ENCODE measurements at places on chromosomes 3 and 15.

DNA sequence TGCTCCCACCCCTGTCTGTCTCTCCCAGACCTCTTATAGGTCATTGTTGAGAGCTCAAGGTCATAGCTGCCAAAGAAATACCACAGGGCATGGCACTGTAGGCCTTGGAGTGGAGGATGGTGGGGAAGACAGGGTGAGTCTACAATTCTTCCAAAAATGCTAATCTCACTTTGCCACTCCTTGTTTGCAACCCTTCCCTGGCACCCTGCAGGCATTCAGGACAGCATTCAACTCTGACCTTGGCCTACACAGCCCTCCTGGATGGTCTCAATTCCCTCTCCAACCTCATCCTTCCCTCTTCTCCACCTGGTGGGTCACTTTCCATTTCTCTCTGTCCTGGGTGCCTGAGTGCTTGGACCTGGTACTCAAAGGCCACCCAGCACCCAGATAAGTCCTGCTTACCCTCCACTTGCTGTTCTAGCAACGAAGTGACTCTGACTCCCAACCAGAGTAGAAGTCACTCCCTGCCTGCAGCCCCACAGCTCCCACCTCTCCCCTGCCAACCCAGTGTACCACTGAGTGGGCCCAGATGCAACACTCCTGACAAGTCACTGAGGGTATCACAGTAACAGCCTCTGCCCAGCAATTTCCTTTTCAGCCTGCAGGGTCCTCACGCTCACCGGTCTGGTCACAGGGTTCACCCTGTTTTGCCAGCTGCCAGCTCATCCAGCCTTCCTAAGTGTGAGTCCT is 36.6 kb downstream of the AMOTL2 start:
- no peak for DNase-seq

GRCh38 chr3:150216041-150216811 is 191.9 kb upstream of the TSC22D2 start:
- DNase-seq, result no peak

GRCh38 chr3:102102394-102102793 is 253.1 kb downstream of the NFKBIZ start:
- DNase-seq, result no peak

DNA sequence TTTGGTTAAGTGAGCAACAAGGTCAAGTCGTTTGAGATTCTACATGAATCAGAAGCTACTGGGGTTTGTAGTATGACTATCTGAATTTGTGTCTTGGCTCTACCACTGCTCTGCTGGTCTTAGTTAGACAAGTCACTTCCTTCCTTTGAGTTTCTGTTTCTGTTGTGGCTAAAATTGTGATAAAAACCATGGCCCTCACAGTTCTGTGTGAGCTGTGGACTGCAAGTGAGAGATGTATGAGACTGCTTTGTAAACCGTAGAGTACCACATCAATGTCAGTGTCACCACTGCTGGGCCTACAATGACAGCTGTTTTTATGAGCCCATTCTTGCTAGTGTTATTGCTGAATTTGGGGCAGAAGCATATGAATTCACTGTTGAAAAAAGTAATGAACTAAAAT is 32.7 kb downstream of the RARB start:
- peak; percentile 19 for DNase-seq

DNA sequence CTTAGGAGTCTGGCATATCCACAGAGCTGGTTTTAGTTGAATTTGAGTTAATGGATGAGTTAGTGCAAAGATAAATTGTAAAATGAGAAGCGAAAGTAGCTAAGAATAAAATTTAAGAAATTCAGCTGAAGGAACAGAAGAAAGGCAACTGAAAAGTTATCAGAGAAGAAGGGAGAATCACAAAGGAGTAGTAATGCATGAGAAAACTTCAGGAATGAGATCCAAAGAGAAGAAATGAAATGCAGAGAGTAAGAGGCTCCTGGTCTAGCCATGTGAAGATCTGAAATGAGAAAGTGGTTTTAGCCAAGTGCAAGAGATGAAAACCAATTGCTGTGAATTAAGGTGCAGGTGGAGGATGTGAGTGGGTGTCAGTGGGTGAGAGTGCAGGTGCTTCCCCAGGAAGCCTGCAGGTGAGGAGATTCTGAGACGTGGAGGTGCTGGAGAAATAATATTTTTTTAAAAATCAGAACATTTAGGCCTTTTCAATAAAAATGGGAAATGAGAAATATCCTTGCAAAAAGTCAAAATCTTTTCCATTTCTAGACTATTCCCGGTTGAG is 18.5 kb downstream of the KBTBD8 start:
- no peak for DNase-seq

GRCh38 chr3:21515417-21515816 is 235.6 kb downstream of the ZNF385D start:
- DNase-seq, result no peak

GRCh38 chr3:105593315-105593714 is 226.6 kb downstream of the ALCAM start:
- DNase-seq, result no peak

DNA sequence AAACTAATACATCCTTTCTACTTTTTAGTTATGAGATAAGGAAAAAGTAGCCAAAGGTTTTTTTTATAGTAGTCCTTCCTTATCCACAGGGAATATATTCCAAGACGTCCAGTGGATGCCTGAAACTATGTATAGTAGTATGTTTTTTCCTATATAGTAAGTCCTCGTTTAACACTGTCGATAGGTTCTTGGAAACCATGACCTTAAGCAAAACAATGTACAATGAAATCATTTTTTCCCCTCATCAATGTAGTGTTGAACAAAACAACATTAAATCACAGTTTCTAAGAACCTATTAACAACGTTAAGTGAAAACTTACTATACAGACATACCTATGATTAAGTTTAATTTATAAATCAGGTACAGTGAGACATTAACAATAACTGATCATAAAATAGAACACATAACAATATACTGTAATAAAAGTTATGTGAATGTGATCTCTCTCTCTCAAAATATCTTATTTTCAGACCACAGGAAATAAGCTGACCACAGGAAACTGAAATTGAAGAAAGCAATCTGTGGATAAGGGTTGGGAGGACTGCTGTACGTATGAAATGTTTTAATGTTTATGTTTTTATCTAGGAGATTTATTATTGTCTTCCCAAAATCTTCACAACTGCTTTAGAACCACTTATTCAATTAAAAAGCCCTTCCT is 20.6 kb downstream of the COPS2 start:
- DNase-seq, result no peak

DNA sequence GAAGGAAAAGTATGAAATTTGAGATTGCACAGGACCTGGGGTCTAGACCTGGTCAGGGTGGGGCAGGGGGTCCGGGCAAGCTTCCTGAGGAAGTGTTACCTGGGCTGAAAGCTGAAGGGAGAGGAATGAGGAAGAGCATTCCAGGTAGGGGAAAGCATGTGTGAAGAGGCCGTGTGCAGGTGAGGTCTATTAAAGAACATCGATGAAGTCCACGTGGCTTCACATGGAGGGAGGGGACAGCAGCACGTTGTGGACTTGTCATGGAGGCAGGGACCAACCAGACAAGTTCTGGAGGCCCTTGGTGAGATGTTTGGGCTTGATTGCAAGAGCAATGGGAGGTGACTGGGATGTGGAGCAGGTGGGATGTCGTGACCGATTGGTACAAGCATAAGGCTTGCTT is 47.1 kb downstream of the IDH2 start:
- DNase-seq, result no peak

DNA sequence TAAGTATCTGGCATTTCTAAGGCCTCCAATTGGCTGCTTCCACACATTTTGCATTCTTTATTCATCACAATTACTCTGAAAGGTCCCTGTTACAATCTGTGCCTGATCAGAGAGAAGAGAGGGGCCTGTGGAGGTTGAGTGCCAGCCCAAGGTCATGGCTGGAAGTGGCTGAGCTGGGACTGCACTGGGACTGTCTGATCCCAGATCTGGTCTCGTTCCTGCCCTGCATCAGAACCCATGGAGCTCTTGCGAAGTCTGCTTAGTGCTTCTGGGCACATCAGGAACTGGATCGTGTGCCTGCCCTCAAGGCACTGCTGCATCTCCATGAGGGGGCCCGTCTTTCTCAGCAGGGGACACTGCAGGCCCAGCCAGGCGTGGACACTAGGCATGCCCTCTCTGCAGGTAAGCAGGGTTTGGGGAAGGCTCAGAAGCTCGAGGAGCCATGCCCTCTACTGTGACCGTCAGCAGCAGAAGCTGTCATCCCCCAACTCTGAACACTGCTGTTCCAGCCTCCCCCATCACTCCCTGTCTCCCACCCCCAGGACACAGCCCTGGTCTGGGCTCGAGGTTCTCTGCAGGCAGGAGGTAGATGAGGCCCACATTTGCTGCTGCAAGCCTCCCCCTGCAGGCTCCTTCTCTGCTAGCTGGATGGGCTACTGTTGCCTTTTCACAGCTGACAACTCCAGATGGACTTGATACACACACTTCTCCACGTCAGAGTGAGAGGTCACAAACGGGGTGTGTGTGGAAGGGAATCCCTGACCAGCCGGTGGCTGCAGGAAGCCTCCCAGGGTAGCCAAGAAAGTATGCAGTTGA is 96.5 kb upstream of the PRR23E start:
- no peak for DNase-seq

DNA sequence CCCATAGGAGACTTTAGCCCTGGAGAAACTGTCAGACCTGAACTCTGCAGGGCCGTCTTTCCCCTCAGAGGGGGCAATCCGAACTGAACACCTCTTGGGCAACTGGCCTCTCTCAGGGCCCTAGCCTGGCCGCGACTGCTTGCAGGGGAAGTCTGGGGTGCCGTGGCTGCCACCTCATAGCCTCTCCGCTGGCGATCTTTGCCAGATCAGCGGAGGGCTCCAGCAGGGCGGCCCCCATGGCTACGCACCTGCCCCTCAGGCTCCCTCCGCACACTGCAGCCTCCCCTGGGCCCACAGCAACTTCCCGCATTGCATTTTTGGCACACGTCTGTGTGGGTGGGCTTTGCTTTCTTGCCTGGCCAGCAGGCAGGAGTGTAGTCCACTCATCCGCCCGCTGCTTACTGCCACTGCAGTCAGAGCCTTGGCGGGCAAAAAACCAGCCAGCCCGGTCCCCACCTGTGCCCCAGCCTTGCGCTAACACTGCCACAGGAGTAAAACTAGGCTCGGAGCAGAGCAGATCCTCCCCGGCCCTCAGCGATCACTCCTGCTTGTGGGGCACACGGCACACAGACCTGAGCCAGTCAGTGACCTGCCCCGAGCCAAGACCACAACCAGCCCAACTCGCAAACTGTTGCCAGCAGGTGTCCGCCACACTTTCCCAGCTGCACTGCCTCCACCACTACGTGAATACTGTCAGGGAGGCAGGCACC is 266.8 kb upstream of the CBLB start:
- no peak for DNase-seq

DNA sequence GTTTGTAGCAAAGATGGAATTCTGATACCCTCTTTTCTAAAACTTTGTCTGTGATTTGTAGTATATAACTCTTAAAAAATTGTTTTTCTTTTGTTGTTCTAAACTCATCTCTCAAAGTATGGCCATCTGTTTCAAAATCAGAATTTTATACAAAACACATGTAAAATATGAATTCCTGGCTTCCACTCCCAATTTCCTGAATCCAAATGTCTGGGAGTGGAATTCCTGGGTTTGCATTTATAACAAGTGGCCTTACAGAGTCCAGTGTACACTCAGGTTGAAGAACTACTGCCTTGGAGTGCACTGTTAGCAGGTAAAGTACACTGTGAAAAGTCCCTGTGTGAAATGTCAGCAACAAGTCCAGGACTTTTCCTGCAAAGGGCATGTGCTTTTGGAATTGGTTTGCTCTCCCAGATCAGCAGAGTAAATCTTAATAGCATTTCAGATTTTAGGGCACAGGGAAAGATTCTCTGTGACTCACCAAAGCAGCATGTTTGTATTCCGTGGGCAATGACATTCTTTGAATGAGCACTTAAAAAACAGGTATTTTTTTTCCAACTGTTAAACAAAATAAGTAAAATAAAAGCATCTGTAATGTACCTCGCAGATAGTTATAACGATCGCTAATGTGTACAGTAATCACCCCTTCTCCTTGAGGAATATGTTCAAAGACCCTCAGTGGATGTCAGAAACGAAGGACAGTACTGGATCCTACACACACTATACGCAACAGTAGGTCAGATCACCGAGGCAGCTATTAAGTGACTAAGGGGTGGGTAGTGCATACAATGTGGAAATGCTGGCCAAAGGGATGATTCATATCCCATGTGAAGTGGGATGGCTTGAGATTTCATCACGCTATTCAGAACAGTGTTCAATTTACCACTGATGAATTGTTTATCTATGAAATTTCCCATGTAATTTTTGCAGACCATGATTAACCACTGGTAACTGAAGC is 2.0 kb upstream of the CLDN16 start:
- DNase-seq, result no peak

- no peak for DNase-seq
These were observed 39.6 kb upstream of the SKIL start for GRCh38 chr3:170317954-170318353.

All from activated CD4-positive, alpha-beta T cell treated with anti-CD3 and anti-CD28 coated beads, Interleukin-2, Interleukin-6, amounts not matched to agents 100 ng/mL and 50 ng/mL, durations not matched to agents 16 hours and 8 hours (primary cell).